Activated naive CD4-positive, alpha-beta T cell (primary cell): ENCODE measurements at places on chromosomes 2 and 18.

DNA sequence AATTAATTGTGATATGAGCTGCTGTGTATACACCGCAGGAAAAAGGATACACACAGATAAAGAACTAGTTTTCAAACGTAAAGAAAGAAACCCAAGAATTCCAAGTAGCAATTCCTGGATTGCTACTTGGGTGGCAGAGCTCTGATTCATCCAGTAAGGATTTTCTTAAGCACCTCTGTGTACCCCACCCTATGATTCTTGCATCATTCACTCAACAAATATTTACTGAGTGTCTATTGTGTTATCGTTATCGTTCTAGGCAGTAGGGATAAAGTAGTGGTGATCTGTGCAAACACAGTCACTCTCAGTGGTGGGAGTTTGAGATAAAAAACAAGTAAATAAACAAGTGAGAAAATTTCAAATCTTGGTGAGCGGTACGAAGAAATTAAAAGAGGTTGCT is 4.9 kb upstream of the TMEM200C start:
- no peak for DNase-seq

GRCh38 chr18:77177009-77177408 is 44.4 kb upstream of the MBP start:
- DNase-seq, result no peak

GRCh38 chr2:70896765-70897202 is 38.9 kb upstream of the ATP6V1B1 start:
- no peak for DNase-seq

- DNase-seq, result peak; percentile 15
Observed at GRCh38 chr18:24726727-24727492, 266.5 kb downstream of the HRH4 start.

GRCh38 chr18:59876310-59876626 is 23.5 kb upstream of the PMAIP1 start:
- no peak for DNase-seq

DNA sequence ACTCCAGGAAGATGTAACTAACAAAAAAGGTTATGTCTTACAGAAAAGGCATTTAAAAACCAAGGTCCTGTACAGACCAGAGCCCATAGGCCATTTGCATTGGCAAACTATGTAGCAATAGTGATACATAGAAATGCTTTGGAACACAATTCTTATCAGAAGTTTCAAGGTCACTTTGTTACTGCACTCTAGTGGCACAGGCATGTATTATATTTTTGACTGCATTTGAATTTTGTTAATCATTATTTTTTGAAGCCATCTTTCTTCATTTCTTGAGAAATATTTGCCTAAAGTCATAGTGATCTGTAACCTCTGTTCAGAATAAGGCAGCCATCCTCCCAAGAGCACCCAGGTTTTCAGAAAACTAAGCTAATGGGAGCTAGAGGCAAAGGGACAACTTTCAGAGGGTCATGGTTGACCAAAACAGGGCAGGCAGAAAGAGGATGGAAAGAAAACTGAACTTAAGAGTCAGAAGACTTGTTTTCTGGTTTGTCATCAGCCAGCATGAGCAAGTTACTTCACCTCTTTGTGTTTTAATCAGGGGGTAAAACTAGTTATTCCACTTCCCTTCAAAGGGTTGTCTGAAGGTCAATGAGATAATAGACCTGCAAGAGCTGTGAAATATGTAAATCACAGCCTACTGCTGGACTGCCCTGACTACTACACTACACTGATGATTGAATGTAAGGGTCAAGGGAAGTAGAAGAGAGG is 41.5 kb downstream of the SLC38A11 start:
- no peak for DNase-seq

- no peak for DNase-seq
Observed at GRCh38 chr2:59903994-59904544, 649.4 kb downstream of the BCL11A start.

GRCh38 chr2:170013802-170014551 is 164.0 kb upstream of the MYO3B start:
- no peak for DNase-seq

- DNase-seq, result no peak
Observed at GRCh38 chr2:47043891-47044239, 111.2 kb downstream of the STPG4 start.

GRCh38 chr2:85308896-85309555 is 18.8 kb downstream of the TGOLN2 start:
- DNase-seq, result no peak

- DNase-seq, result no peak
Observed at GRCh38 chr2:171763602-171764001, 76.3 kb downstream of the DYNC1I2 start.

DNA sequence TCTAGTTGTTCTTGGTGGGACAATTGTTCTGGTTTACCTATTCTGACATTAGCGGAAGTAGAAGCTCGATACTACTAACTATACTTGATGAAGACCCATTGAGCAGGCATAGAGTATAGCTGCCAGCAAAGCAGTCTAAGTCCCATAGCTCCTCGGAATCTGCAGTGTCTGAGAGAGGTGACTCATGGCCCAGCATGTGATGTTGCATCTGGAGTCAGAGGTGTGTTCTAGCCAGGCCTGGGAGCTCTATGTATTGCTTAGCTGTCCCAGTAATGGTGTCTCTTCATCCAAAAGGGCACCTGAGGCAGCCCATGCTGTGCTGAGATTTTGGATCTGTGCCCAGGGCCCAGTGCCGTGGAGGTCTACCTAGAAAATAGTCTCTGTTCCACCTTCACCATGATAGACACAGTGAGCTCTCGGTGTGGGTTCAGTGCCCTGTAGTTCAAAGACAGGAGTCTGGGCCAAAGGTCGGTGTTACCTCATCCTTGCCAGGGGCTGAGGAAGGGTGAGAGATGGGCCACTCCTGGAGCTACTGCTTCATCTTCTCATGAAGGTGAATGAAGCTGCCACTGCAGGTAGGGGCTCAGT is 47.3 kb downstream of the MEX3C start:
- DNase-seq, result no peak

GRCh38 chr18:13439461-13439860 is 220.9 kb downstream of the LDLRAD4 start:
- no peak for DNase-seq

DNA sequence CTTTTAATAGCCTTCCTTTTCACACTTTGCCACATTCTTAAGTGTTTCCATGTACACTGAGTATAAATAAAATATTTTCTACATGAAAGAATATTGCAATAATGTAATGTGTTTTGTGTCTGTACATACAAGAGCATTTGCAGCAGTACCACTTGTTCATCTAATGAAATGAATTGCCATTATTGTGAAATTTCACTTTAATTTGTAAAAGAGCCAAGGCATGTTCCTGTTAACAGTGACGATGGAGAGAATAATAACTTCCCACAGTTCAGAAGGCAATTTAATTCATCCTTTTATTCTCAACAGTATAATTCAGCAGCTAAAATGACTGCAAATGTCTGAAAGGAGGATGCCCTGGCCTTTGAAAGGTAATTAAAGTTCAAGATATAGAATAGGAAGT is 853.9 kb downstream of the LRRTM4 start:
- no peak for DNase-seq

DNA sequence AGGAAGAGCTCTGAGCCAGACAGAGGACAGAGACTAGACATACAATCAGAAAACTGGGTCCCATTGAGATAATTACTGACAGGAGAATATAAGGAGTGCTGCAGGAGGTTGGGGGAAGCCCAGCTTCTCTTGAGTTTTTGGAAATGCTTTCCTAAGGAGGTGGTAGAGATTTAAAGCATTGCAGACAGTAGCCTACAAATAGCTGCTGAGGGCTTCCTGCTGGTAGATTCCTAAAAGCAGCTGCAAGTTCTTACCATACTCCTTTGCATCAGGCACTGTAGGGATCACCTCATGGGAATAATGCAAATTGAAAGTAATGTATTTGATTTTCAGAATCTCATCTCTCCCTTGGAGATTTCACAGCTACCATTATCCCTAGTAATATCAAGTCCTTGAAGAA is 902.6 kb upstream of the GCFC2 start:
- DNase-seq, result no peak

GRCh38 chr2:67165523-67165990 is 231.6 kb upstream of the ETAA1 start:
- no peak for DNase-seq

- no peak for DNase-seq
Observed at GRCh38 chr2:80624062-80624461, 319.5 kb upstream of the LRRTM1 start.

- DNase-seq, result no peak
Observed at GRCh38 chr2:200454927-200455801, 54.7 kb downstream of the KCTD18 start.

- DNase-seq, result peak; percentile 67
Observed at GRCh38 chr2:95025406-95026319, at the start of gene MAL. TSS of gene MAL (plus strand) at chr2:95025708. CDS start at chr2:95025793, 85 bp downstream.

GRCh38 chr2:17979707-17980106 is 101.2 kb downstream of the KCNS3 start:
- no peak for DNase-seq

- DNase-seq, result no peak
Observed at GRCh38 chr18:9716780-9717563, 8.9 kb downstream of the RAB31 start.

DNA sequence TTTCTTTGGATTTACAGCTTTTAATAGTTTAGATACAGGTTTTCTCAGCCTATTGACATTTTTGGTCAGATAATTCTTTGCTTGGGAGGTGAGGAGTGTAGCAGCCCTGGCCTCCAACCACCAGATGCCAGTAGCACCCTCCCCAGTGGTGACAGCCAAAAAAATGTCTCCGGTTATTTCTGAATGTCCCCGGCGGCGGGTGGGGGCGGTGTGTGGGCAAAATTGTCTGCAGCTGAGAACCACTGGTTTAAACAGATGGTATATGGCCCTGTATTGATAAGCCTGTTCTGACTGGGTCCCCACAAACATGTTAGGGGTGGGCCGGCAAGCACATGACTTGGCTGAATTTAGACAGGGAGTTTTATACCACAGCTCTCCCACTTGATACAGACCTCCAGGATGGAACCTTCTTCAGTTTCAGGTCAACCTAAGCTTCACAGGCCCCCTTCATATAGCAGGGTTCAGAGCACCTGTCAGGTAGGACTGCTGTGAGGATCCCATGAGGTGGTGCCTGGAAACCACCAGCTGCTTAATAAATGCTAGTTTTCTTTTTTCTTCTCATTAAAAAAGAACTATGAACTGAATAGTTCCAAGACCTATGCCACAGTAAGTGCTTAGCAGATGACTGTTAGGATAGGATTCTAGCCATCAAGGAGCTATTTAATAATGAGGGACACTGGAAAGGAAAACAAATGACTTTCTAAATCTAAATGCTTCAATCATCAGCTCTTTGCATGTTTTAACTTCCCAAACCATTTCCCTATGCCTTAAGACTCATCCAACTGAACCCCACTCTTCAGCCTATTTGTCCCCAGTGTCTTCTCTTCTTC is 18.1 kb downstream of the LPIN2 start:
- DNase-seq, result peak; percentile 32

DNA sequence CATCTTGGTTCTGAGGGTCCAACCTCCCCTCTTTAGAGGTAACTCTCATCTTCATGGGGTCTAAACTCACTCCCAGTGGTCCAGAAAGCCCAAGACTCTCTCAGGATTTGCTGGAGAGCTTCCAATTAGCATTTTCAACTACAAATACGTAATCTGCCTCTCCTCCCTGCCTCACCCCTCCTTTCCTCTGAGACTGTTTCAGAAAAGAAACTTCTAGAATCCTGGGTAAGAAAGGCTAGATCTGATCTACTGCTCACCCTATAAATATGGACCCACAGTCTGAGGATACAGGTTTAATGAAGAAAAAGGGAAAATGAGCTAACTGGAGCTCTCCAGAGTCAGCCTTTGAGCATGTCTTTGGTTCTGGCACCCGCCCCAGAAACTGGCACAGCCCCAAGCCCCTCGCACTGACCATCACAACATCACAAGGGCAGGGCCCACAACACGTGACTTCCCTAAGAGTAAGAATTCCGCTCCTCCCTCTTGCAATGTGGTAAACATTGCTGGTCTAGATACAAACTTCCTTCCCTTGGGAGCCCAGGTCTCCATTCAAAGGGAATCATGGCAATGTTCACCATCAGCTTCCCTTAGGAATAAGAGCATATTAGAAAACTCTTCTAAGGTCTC is 21.7 kb upstream of the IHH start:
- no peak for DNase-seq

DNA sequence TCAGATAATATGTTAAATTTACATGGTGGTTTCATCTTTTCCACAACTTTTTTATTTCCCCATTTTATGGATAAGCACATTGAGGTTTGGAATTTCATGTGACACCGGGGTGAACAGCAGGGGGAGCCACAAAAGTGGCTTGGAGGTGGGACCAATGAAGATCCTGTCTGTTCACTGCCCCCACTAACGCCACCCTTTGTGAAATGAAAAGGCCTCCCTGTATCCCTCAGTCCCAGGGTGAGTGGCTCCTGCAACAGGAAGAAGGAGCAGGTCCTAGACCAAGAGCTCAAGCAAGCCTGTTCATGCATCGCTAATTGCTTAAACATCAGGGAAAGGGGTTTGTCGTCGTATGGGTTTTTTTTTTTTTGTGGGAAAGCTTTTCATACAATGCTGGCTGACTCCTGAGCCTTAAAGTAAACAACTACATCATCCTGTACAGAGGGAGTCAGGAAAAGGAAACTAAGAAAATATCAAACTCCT is 267.8 kb upstream of the EPAS1 start:
- DNase-seq, result no peak

- no peak for DNase-seq
Observed at GRCh38 chr18:44680273-44681075, at the start of gene SETBP1. TSS of gene SETBP1 (plus strand) at chr18:44680888. CDS start at chr18:44701347, 20,459 bp downstream.

GRCh38 chr18:13032173-13032572 is 41.0 kb downstream of the CEP192 start:
- no peak for DNase-seq

- DNase-seq, result peak; percentile 63
Observed at GRCh38 chr2:190408538-190409271, 550 bp downstream of the MFSD6 start.

GRCh38 chr2:9226458-9227380 is 20.1 kb downstream of the ASAP2 start:
- no peak for DNase-seq

- no peak for DNase-seq
Observed at GRCh38 chr2:23513245-23513871, 128.4 kb downstream of the KLHL29 start.

DNA sequence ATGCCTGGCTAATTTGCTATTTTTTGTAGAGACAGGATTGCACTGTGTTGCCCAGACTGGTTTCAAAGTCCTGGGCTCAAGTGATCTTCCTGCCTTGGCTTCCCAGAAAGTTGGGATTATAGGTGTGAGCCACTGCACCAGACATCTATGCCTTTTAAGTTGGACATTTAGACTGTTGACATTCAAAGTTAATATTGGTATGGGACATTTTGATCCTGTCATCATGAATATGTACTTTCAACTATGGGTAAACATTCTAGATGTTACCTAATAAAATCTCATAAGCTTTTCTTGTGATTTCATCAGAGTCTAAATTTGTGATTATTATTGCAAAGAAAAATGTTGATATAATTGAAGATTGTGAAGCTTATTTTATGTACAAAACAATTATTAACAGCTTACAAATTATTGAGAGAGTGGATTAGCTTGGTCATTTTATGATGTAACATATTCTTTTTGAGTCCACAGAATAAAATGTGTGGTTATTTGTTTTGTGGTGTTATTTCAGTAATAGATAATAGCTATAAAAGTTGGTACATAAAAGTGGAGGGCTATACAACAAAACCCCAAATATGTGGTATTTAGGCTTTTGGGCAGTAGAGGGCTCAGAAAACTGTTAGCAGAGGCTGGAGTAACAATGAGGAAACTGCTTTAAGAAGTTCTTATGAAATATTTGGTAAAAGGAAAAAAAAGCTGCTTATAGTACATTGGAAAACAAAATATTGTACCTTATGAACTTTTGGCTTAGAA is 41.4 kb downstream of the STARD6 start:
- no peak for DNase-seq

- no peak for DNase-seq
Observed at GRCh38 chr2:126899616-126900185, 1.0 kb downstream of the TEX51 start.

- DNase-seq, result no peak
Observed at GRCh38 chr2:239152916-239153305, 247.9 kb downstream of the HDAC4 start.
